ENCODE measurements at places on chromosomes 5 and 9. TPM values are rescaled to one million over a fixed set of nuclear protein-coding genes. Genes with fewer than 3 reads are reported as not detected.

Gene SLC9A3
- 0.61 TPM for total RNA-seq

Gene MRPL50
- total RNA-seq = 5.9 TPM

GRCh38 chr9:129575818-129576217 is 45.1 kb downstream of the C9orf50 start:
- DNase-seq = no peak
- H3K36me3 ChIP-seq = no peaks in the 10 kb centered on the region
- no peak overlapping the region for H3K4me3 ChIP-seq
- H3K27me3 ChIP-seq = peaks cover under 1% of the 10 kb centered on the region
- peaks cover 15% of the 10 kb centered on the region for H3K4me1 ChIP-seq
- H3K27ac ChIP-seq = no peak overlapping the region

GRCh38 chr5:144142824-144143162 is 27.7 kb downstream of the YIPF5 start:
- H3K27ac ChIP-seq = no peak overlapping the region
- no peaks in the 10 kb centered on the region for H3K36me3 ChIP-seq
- no peak overlapping the region for H3K4me3 ChIP-seq
- no peaks in the 10 kb centered on the region for H3K4me1 ChIP-seq
- no peak for DNase-seq
- no peaks in the 10 kb centered on the region for H3K27me3 ChIP-seq

DNA sequence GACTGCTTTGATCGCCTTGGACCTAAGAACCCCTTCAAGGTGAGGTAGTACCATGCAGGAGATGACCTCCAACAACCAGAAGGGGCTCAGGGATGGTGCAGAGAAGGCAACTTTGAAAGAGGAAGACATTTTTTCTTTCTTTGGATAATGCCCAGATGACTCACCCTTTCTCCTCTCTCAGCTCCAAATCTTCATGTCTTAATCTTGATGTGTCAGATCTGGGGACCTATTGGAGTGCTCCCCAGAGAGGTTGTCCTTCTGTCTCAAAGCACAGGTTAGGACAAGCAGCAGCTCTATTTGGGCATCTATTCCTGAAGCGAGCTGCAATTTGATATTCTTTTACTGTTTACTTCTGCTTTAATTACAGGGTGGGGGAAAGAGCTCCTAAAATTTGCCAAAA is 229.9 kb upstream of the MAP3K1 start:
- H3K27ac ChIP-seq = no peak overlapping the region
- H3K4me1 ChIP-seq = peaks cover 30% of the 10 kb centered on the region
- DNase-seq = no peak
- no peak overlapping the region for H3K4me3 ChIP-seq
- H3K36me3 ChIP-seq = no peaks in the 10 kb centered on the region

- H3K27me3 ChIP-seq = no peaks in the 10 kb centered on the region
- H3K36me3 ChIP-seq = no peaks in the 10 kb centered on the region
- H3K4me3 ChIP-seq = no peak overlapping the region
- H3K4me1 ChIP-seq = no peaks in the 10 kb centered on the region
These were observed 53.8 kb downstream of the HCN1 start for GRCh38 chr5:45642370-45642769.

- no peak overlapping the region for H3K4me3 ChIP-seq
- H3K36me3 ChIP-seq = no peaks in the 10 kb centered on the region
- H3K4me1 ChIP-seq = no peaks in the 10 kb centered on the region
These were observed 123.9 kb upstream of the FBXL7 start for GRCh38 chr5:15376088-15376487.

DNA sequence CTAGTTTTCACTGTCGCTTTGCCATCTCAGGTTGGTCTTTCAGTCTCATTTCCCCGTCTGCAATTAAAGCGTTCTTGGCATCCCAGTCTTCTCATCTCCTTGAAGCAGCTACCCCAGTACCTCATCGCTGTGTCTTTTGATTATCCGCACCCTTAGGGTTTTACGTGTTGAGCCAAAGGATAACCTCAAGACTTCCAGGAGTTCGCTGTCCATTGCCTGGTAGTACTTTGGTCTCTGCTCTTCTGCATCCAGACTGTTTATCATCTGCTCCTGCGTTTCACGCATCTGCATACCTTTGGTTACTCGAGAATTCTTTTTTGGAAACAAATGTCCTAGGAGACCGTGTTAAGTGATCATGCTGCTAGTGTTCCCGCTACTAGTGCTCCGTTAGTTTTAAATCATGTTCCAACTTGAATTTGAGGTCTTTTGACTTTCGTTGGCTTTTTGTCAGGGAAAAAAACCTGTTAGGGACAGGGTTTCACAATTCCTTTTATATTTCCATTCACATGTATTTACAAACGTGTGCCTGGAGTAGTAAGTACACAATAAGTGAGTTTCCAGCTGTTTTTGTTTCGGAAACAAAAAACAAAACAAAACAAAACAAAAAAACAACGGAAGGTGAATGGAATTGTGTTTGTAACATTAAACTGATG is 888 bp downstream of the RABGAP1 start:
- peaks cover 5% of the 10 kb centered on the region for H3K36me3 ChIP-seq
- H3K27me3 ChIP-seq = no peaks in the 10 kb centered on the region
- peak overlapping the region; percentile 80 for H3K27ac ChIP-seq
- H3K4me3 ChIP-seq = peak overlapping the region; percentile 82
- H3K4me1 ChIP-seq = peaks cover 14% of the 10 kb centered on the region

DNA sequence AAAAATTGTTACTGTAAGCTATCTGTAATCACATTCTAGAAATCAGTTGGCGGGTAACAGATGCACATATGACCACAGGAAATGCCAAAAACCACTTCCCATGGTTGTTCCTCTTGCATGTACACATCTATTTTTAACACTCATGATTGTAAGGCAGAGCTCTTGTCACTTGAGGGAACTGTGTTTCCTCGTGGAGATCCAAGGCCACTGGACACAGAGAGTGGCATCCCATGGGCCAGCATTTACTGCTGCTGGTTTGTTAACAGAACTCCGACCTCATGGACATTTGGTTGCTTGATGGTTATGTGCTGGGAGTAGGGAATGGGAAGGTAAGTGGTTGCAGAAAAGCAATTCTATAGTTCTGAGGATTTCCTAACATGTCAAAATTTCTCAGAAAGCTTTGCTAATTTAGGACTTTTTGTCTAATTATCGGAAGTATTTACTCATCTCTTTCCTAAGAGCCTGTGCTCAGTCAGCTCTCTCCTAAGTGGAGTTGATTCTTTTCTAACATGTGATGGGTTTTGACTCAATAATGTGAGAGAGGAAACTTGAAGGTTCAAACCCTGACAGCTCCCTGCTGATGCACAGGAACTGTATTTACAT is 202.0 kb upstream of the NR3C1 start:
- H3K4me1 ChIP-seq = peaks cover 22% of the 10 kb centered on the region
- H3K4me3 ChIP-seq = no peak overlapping the region
- no peaks in the 10 kb centered on the region for H3K36me3 ChIP-seq
- no peaks in the 10 kb centered on the region for H3K27me3 ChIP-seq

DNA sequence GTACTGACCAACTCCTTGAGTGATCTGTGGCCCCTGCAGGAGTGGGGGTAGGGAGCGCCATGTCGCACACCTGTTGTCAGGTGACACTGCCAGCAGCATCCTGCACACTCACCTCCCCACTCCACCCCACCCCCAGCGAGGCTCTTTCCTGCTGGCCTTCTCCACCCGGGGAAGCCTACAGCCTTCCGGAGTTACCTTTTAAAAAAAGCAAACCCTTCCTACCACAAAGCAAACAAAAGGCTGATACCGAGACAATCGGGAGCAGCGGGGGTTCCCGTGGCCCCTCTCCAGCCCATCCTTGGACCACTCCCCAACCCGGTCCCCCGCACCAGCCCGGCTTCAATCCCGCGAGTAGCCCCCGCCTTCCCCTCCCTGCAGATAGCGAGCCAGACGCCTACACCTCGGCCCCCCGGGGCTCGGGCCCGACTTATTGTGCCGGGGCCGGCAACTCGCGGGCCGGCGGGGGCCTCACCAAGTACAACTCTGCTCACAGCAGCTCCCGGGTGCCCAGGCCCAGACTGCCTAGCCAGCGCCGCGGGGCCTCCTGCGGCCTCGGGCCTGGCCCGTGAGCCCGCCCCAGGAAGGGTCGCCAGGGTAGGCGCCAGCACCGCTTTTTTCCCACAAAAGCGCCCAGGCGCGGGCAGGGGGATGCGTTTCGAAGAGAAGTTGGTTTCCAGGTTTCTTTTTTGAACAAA is 724 bp downstream of the MACROH2A1 start:
- no peaks in the 10 kb centered on the region for H3K27me3 ChIP-seq
- peak; percentile 33 for DNase-seq
- peak overlapping the region; percentile 59 for H3K27ac ChIP-seq
- H3K36me3 ChIP-seq = peaks cover 2% of the 10 kb centered on the region
- peaks cover 46% of the 10 kb centered on the region for H3K4me1 ChIP-seq

GRCh38 chr9:114929201-114929600 is 1.2 kb downstream of the TNFSF8 start:
- H3K27ac ChIP-seq = peak overlapping the region; percentile 75
- H3K27me3 ChIP-seq = no peaks in the 10 kb centered on the region
- H3K4me1 ChIP-seq = peaks cover 26% of the 10 kb centered on the region

GRCh38 chr9:114462791-114463190 is 42.5 kb downstream of the WHRN start:
- no peaks in the 10 kb centered on the region for H3K27me3 ChIP-seq
- no peak overlapping the region for H3K4me3 ChIP-seq
- no peaks in the 10 kb centered on the region for H3K36me3 ChIP-seq
- no peaks in the 10 kb centered on the region for H3K4me1 ChIP-seq
